ENCODE measurements at places on chromosomes 6 and 20.

DNA sequence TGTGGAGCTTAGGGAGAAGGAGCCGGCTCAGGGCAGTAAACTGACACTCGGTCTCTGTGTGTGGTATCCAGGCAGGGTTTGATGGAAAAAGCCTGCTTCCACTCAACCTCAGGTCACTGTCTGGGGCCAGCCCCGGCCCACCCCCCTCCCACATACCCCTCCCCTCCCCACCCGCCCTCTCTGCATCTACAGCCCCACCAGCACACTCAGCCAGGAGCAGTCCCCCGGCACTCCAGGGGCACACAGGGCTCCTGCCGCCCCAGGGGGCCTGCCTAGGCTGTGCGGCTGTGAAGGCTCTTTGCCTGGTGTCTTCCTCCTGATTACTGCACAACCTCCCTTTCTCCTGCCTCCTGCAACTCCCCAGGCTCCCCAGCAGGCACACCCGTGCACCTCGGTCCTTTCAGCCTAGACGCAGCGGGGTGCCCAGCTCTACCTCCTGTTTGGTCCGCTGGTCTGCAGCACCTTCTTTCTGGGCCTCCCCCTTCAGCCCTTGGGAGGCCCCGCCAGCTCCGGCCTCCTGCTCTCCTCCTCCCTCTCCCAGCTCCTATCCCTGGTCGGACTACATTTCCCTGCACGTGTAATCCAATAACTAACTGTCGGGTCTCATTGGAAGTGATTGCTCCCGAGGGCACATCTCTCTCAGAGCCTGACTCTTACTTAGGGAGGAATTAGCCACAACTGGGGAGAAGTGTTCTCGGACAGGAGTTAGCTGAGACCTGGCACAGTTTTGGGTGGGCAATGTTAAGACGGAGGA lies 1.3 kb upstream of the FOXF2 start:
- DNase-seq: no peak

DNA sequence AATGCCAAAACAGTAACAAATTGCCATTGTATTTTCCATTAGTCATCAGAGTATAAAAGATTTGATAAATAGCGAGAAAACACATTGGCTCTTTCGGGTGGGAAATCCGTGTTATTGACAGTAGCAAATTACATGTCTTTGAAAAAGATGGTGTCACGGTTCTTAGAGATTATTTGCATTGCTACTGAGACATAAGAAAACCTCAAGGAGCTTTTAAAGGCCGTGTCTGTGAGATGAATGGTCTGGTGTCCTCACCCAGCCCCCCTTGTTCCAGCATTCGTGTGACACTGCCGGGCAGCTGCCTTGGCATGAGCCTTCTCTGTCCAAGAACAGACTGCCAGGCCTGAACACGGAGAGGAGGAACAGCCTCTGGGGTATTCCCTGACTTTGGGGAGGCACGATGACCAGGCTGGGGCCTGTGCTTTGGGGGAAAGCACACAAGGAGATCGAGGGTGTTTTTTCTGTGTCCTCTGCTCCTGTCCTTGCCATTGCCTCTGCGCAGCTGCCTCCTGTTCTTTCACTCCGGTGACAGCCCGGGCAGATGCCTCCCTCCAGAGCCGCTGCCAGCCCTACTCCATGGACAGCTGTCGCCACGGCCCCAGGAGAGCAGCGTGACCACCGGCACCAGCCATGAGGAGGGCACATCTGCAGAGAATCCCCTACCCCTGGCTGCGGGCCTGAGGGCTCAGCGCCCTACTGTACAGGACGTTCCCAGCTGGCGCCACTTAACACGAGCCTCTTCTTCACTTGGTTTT lies 167.7 kb upstream of the CDYL start:
- DNase-seq: no peak

DNA sequence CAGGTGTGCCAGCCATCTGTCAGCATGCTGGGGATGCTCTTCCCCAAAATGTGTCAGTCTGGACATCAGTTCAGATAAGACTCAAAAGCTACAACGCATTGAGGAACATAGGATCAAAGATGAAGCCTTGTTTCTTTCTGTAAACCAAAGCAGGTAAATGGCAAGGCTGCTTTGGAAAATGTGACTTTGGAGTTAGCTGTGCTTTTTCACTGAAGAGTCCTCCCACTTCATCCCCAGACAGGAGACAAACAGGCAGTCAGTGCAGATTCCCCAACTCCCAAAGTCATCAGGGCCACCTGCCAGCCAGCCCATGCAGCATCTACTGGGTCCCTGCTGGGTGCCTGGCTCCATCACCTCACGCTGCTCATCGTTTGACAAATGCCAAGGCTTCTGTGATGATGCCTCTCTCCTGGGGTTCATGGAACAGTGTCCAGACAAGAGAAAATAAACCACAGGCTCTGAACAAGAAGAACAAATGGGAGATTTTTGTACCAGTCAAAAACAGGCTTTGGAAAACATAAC lies 205.0 kb upstream of the BTBD3 start:
- DNase-seq: no peak

GRCh38 chr6:135243871-135244796 lies 63.0 kb downstream of the MYB start:
- DNase-seq: no peak

- DNase-seq: no peak
Observed at GRCh38 chr20:49160057-49160929, 27.8 kb downstream of the STAU1 start.

GRCh38 chr6:116351101-116351500 lies 19.6 kb upstream of the DSE start:
- no peak for DNase-seq

DNA sequence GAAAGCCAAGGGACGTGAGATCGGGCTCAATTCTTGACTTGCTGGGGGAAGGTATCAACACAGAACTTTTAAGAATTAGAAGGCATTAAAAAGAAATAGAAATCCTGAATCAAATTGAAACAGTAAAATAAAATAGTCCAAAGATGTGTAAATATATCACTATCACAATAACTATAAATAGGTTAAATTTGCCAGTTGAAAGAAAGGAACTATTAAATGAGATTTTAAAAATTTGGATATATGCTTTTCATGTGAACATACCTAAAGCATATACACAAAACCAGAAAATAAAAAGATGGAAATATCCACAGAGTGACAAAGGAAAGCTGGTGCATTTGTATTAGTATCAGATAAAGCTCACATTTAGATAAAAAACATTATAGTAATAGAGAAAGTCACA lies 152.4 kb upstream of the ESR1 start:
- no peak for DNase-seq

DNA sequence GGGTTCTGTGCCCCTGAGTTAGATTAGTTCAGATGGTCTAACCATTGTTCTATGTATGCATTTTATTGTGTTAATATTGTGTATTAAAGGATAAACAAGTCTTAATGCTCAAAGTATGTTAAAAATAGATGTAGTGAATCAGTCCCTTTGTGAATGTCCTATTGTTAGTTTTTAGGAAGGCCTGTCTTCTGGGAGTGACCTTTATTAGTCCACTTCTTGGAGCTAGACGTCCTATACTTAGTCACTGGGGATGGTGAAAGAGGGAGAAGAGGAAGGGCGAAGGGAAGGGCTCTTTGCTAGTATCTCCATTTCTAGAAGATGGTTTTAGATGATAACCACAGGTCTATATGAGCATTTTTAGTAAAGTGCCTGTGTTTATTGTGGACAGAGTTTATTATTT lies 12.3 kb upstream of the HMGN4 start:
- DNase-seq: no peak

GRCh38 chr6:21107796-21108195 lies 485.8 kb upstream of the SOX4 start:
- DNase-seq: no peak

DNA sequence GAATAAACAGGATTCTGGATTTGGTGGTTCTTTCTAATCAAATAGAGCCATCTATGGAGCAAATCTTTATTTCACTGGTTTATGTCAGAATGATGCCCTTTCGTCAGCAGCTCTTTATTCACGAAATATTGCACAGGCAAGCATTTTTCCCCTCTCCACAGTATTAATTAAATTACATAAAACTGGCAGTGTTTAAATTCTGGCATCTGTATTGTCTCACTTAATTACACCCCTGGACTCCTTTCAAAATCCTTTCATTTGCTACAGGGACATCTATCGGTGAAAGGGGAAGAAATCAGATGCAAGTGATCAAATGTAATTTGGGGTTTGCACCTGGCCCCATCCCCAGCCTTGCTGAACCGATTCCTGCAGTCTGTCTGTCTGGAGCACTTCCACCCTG lies 801.9 kb downstream of the QKI start:
- DNase-seq: no peak

DNA sequence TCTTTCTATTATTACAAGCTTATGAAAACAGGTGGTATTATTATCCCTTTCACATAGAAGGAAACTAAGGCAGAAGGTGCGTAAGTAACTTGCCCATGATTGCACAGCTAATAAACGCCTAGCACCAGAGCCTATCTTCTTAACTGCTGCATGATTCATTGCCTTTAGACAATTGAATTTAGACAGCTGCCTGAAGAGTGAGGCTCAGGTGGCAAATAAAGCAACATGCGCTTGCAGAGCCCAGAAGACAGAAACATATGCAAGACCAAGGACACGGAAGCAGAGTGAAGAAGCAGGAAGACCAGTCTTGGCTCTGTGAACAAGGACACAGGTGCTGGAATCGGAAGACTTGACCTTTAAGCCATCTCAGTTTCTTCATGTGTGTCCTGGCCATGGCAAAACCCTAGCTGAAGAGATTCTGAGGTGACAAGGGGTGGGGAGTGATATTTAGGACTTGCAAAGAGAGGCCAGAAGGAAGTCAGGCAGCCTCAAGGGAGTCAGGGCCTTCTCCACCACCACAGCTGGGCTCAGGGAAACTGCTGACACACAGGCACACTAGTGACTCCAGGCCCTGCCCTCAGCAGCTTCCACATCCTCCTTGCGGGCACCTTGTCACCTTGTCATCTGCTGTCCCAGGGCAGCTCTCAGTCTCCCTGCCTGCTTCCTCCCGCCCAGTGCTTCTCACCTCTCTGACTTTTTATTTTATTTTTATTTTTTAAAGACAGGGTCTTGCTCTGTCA lies 91.7 kb upstream of the SLC22A16 start:
- DNase-seq: no peak

DNA sequence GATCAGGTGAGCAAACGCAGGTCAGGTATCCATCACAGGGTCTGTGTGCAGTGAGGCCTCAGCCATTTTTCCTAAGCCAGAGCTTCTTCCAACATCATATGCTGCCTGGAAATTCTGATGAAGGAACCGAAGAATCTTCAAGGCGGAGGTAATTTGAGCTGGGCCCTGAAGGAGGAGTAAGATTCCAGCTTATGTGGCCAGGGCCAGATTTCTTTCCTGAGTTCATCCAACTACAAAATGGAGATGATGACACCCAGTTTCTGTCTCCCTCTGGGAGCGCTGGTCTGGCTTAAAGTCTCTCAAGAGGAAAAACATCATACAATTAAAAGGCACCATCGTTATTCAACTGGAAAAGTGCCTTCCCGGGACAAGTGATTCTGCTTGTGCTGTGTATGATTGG lies 6.9 kb upstream of the MANBAL start:
- DNase-seq: peak; percentile 69

DNA sequence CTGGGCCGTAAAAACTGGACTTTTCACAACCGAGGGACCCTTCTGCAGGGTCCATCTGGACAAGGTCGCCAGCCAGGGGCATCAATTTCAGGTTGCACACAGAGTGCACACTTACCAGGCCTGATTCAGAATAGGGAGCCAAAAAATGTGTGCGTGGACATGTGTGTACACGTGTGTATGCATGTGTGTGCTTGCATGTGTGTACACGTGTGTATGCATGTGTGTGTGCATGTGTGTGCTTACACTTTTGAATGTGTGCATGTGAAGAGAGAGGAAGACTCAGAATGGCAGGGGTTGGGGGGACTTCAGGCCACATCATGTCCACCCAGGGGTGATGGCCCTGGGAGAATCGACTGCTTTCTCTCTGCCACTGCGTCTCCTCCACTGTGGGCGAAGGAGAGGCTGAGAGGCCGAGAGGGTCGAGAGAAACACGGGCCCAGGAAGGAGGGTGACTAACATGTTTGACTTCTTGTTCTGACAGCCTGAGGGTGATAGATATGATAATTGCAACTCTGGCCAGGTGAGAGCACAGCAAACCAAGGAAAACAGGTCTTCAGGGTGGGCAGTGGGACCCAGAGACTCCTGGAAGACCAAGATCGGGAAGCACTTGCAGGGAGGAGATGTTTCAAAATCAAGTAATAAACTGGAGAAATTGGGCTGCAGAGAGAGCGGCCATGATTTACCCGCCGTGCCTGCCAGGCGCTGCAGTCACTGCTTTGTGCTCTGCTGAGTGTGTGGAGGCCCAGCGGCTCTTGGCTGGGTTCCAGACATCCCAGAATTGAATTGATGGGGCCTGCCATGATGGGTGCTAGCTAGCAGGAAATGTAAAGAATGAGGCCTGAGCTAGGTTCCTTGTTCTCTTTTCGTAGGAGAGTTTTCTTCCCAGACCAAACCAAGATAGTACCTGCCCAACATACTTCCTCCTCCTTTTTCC lies 310.8 kb downstream of the QKI start:
- no peak for DNase-seq

GRCh38 chr6:130259140-130259539 lies 36.4 kb upstream of the SAMD3 start:
- no peak for DNase-seq

DNA sequence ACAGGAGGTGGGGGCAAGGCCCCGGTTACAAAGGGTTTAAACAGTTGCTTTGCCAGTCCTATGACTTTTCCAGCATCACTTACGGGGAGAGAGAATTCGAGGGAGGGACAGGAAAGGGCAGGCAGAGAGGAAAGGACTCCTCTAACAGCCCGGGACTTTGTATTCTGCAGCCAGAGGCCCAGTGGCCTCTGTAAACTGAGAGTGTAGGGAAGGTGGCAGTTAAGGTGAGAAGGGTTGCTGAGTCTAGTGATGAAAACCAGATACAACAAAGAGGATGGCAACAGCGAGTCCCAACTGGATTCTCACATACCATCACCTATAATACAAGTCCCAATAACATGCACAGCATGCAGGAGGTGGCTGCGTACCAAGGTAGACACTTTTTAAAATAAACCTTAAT lies 13.5 kb downstream of the PLAGL2 start:
- DNase-seq: no peak

DNA sequence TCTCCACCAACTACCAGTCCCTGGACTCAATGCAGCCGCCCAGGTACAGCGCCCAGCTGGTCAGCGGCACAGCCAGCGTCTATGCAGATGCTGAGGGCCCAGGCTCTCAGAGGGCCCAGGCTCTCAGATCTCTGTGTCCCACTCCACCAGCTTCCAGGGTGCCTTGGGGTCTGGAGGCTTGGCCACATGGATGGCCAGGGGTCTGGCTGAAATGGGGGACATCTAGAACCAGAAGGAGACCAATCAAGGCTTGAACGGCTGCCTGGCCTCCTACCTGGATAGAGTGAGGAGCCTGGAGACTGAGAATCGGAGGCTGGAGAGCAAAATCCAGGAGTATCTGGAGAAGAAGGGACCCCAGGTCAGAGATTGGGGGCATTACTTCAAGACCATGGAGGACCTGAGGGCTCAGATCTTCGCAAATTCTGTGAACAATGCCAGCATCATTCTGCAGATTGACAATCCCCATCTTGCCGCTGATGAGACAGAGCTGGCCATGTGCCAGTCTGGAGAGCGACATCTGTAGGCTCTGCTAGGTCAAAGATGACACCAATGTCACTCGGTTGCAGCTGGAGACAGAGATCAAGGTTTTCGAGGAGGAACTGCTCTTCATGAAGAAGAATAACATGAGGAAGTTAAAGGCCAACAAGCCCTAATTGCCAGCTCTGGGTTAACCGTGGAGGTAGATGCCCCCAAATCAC lies 44.1 kb upstream of the GRM4 start:
- DNase-seq: no peak

GRCh38 chr6:42251500-42251899 lies 33.8 kb upstream of the MRPS10 start:
- peak; percentile 18 for DNase-seq
